Naive thymus-derived CD8-positive, alpha-beta T cell (primary cell): ENCODE measurements at places on chromosomes 13 and 19. TPM values are rescaled to one million over a fixed set of nuclear protein-coding genes. Genes with fewer than 3 reads are reported as not detected.

The SMIM24 gene
- total RNA-seq = not detected

The CHST8 gene
- total RNA-seq = not detected

The FCGBP gene
- total RNA-seq = 223 TPM

The AMH gene
- 14.0 TPM for total RNA-seq

DNA sequence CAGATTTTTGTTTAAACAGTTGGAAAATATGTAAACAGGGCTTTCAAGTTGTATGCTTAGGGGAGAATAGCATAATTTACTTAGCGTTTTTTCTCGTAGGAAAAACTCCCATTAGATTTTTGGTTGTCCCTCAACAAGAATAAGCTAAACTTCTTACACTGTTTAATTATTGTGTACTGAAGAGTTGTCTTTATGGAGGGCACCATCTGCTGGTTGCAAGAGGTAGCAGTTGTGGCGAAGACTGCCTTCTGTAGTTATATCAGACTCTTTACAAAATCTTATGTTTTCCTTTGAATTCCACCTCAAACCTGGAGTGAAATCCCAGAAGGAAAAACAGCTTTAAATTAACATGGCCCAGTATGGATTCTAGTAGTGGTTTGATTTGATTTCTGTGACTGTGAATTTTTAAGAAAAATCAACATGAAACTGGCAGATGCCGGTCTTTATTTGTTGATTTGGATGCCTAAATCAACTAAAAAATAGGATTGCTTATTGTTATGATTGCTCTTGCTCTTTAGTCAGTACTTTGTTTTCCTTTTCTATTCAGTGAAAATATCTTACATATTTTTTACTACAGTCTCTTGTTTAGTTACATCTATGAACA lies 53.4 kb downstream of the PDS5B start:
- peak; percentile 78 for DNase-seq

- DNase-seq = no peak
These were observed 393.6 kb downstream of the TDRD3 start for GRCh38 chr13:60790620-60791019.

DNA sequence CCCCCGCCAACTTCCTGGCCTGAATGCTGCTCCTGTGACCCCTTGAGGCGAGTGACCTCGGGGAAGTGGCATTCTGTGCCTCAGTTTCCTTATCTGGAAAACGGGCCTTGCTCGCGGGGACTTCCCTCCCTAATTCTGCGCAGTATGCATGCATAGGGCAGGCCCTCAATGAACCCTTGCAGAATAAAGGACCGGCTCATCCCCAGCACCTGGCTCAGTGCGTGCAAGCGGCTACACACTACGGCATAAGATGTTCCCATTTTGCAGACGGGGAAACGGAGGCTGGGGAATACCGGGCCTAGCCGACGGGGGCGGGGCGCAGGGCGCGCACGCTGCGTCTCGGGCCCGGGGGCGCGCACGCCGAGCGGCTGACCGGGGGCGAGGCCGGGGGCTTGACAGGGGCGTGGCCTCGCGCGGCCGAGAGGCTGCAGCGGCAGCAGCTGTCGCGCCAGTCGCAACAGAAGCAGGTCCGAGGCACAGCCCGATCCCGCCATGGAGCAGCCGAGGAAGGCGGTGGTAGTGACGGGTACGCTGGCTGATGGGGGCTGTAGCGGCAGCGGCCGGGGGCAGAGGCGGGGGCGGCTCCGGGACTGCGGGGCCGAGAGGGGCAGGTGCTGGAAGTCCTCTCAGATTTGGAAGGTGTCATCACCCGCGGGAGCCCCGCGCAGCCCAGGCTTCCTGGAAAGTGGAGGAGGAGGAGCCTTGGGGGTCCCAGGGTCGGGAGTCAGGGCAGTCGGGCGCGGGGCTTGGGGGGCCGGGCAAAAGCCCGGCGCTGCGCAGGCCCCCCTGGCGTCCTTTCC lies at the start of gene PGPEP1:
Gene PGPEP1, plus strand, starts transcription at position 409 of the 800 bp plus-strand sequence. Its CDS starts 84 bp downstream, at position 493.
- no peak for DNase-seq

DNA sequence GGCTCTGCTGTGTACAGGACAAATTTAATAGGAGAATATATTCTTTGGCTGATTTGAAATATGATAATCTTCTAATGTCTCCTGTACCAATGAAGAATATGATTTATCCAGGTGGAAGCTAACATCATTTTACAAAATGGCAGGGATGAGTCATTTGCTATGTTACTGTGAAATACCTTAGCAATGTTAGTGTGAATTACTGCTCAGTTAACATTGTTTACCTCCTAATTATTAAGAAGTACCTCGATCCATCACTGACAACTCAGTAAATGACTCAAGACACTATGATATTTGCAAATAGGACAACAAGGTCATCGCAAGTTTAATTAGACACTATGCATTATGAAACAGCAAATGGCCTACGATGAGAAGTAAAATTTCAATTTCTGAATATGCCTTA lies 309.1 kb upstream of the EDNRB start:
- DNase-seq = no peak

GRCh38 chr13:90105849-90106496 lies 1241.5 kb upstream of the MIR17HG start:
- DNase-seq = no peak

GRCh38 chr19:47534628-47535027 lies 19.8 kb upstream of the NAPA start:
- no peak for DNase-seq

- DNase-seq = no peak
These were observed 15.5 kb downstream of the DPP9 start for GRCh38 chr19:4707956-4708650.

GRCh38 chr13:96629331-96629730 lies 364.9 kb downstream of the OXGR1 start:
- DNase-seq = no peak

- no peak for DNase-seq
These were observed 27.4 kb downstream of the LRCH1 start for GRCh38 chr13:46580362-46580839.

GRCh38 chr13:49627831-49628652 lies at the start of gene ARL11:
Gene ARL11, plus strand, starts transcription at chr13:49628507. Its CDS starts 1,941 bp downstream, at chr13:49630448.
- peak; percentile 64 for DNase-seq

DNA sequence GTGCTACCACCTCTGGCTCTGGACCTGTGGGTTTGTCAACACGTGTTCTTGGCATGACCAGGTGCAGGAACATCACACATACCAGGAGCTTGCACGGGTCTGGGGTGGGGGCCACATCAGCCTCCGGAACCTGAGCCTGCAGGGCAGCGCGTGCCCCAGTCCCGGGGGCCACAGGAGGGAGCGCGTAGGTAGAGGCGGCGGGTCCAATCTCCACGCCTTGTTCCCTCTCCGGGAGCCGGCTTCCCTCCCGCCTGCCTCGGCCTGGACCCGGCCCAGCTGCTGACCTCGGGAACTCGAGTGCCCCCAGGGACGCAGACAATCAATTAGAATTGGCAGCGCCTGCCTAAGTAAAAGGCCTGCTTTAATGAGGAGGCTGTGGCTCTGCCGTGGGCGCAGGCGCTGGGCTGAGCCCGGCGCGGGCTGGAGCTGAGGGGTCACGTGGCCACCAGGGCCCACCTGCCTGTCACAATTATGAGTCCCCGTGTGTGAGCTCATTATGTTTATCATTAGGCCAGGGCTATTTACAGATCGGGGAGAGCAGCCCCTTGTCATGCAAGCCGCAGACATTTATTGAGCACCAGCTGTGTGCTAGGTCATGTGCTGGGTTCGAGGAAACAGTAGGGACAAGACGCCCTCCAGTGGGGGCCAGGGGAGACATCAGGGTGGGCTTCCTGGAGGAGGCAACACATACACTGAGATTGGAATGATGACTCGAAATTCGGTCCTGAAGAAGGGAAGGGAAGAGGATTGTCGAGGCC lies 32.2 kb upstream of the TNFAIP8L1 start:
- DNase-seq = no peak

GRCh38 chr13:66171920-66172319 lies 1058.2 kb downstream of the PCDH9 start:
- no peak for DNase-seq

DNA sequence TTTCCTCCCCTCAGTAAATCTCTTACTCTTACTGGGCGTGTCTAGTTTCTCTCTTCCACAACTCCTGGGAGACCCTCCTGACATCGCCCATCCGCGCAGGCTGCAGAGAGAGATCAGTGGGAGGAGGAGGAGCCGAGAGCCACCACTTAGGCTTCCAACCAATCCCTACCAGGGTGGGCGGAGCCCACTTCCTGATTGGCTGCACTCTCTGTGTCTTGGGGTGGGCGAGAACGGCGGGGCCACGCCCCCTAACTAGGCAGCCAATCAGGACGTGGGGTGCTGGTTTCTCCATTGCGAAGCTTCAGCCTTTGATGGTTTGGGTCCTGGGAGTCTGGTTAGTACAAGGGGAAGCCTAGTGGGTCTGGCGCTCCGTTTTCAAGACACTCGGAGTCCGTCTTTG lies at the start of gene PMIS2:
Gene PMIS2, plus strand, starts transcription at position 326 of the 400 bp plus-strand sequence. CDS start 87 bp downstream, outside the sequence.
- no peak for DNase-seq

- DNase-seq = no peak
These were observed 836.4 kb downstream of the SLITRK6 start for GRCh38 chr13:84962849-84963248.

- DNase-seq = no peak
These were observed 67.8 kb downstream of the SACS start for GRCh38 chr13:23365652-23366051.

GRCh38 chr19:12166626-12167025 lies 3.7 kb downstream of the ZNF136 start:
- no peak for DNase-seq

GRCh38 chr13:98765996-98766519 lies 13.6 kb upstream of the SLC15A1 start:
- DNase-seq = no peak

GRCh38 chr13:41232578-41233480 lies 30.5 kb downstream of the MTRF1 start:
- DNase-seq = no peak
